ENCODE measurements at places on chromosomes 3 and 15.

DNA sequence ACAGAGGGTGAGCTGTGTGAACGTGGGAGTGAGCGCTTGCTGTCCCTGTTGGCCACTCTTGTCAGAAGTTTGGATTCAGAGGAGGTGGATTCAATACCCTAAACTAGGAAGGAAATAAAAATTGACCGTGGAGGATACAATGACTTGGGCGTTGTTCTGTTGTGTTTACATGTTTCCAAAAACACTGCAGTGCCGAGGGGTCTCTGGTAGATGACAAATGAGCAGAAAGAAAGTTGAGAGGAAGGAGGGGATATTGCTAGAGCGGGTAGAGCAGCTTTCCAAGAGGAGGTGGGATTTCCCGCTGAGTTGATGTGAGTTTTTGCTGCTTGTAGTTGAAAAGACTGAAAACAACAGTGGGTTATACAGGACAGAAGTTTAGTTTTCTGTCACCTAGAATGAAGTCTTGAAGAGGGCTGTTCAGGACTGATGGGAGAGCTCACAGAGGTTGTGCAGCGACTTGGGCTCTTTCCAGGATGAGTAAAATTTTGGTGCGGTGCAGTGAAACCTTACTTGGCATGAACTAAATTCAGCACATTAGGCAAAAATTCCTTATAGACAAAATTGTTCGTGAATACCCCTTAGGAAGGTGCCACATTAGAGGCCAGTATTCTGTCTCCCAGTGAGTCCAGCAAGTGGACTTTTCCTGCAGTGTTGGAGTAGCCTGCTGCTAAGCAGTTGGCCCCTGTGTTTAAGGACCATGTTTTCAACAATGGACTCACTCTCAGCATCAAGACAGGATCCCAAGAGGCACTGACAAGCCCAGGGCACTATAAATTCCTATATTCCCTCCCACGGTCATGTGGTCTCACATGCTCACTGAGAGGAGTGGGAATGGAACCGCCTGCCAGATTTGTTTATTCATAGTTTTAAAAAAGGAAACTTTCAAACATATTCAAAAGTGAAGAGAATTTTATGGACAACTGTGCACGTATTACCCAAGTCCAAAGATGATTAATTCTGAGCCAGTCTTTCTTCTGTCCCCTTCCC, 435.0 kb upstream of the C2CD4B start:
- DNase-seq: no peak

DNA sequence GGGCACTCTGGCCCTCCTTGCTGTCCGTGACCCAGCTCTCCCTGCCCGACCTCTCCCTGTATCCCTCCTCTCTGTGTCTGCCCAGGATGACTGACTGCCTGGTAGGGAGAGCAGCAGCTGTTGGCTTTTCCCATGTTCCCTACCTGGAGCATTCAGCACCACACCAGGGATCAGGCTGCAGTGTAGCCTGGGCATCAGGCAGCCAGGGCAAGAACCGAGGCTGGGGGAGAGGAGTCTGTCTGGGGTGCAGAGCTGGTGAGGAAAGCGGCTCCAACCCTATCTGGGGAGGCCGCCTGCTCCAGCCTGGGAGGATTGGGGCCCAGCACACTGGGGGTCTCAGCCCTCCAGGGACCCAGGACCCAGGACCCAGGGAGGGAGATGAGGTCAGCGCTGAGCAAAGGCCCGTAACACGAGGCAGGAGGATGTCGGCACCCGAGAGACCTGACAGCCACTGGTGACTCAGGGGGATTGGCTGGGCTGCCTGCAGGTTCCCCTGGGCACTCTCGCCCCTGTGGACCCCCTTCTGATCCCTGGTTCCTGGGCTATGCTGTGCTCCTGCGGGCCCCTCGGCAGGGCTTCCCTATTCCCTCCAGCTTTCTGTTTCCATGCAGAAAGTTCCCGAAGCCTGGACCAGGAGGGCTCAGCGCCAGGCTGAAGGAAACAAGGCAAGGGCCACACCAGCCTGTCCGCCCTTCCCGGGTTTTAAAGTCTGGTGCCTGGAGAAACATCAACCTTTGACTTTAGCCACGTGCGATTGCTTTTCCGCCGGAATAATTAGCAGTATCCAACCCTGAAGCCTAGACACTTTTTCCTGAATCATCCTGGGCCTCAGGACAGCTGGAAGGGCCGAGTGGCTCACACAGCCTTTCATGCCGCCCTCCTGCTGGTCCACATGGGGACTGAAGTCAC, 128.2 kb upstream of the MEF2A start:
- DNase-seq: no peak

- no peak for DNase-seq
These were observed 43.9 kb upstream of the SEC13 start for GRCh38 chr3:10364806-10365205.

DNA sequence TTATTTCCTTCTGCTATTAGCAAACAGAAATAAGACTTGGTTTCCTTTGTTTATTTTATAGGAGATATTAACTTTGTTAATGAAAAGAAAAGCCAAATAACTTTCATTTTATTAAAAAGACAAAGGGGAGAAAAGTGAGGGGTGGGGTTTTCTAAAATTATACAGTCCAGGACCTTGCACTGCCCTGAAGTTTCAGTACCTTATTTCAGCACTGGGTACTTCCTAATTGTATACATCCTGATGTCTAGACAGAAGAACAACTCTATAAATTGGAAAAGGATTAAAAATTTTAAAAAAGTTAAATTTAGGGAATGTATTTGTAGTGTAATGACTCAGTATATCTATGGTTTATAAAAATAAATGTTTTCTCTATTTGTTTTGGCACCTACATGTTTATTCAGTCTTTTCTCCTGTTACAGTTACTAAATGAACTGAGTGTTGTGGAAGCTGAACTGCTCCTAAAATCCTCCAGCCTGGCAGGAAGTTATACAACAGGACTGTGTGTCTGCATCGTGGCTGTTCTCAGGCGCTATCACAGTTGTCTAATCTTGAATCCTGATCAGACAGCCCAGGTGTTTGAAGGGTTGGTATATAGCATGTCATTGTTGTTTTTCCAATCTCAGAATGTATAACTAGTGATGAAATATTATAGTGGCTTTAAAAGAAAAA, 27.6 kb upstream of the P2RY13 start:
- no peak for DNase-seq

DNA sequence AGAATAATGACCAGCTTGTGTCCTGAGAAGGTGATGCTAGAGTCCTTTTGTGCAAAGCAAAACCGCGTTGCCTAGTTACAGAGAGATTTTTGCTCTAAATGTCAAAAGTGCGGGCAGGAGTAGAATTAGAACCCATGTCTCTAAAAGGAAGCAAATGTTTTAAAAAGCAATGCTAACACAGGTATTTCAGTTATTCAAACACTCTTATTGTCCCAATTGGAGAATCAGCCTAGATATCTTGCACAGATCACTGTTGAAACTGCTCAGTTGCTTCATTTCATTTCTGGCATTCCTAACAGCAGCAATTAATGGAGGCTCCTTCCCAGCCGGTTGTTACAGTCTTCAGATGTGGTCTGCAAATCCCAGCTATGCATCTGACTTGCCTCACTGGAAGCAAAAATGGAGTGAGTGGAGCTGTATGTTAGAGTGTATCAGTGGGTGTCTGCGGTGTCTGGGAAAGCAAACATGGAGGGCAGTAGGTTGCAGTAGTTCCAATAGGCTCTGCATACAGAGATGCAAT, 55.6 kb upstream of the SEMA6D start:
- DNase-seq: no peak

GRCh38 chr15:87826119-87826747, 430.3 kb downstream of the NTRK3 start:
- DNase-seq: no peak

DNA sequence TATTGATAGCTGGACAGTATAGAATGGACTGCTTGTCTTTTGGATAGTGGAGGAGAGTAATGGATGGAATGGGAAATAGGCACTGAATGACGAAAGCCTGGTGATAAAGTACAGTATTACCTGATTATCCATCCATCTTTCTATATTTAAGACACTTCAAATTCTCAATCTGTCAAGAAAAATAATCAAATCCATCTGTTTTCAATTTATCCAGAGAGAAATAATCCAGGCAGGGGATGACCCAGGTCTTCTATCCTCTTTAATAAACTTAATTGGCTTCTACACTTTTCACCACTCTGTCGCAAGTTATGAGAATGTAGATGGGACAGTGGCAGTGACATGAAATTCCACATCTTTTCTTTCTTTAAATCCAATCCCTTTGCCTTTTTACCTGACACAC, 420.3 kb upstream of the PDZRN3 start:
- no peak for DNase-seq

DNA sequence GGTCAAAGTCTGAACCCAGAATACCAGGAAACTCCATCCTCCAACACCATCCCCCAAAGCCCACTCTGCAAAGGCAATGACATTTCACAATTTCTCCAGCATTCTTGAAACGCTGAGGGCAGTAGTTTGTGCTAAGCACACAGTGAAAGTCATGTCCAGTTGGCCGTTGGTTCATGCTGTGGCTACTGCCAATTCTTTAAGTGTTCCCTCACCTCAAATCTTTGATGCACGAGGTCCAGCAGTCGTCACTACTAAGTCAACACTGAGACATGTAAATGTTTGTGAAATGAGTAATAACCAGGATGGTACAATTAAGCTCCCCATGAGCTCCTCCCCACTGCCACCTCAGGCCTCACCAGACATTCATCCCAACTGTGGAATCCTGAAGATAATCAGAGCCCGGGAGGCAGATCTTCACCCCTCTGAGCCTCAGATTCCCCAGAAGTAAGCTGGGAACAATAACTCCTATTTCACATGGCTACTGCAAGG, 7.0 kb downstream of the SUCLG2 start:
- no peak for DNase-seq

DNA sequence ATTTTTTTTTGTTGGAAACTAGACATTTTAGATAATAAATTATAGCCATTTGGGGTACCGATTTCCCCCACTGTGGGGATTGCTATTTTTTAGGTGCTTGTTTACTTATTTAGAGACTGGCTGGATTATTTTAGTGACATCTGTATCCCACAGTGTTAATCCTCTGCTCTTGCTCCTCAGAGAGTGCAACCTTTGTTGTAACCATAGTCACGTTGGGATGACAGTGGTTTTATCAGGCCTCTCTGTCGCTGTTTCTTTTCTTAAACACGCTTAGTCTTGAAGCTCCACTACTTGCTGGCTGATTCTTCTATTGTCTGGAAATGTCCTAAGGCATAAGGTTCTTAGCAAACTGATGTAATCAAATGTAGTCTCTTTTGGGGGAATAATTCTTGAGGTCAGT, 451.6 kb upstream of the SEMA6D start:
- no peak for DNase-seq

DNA sequence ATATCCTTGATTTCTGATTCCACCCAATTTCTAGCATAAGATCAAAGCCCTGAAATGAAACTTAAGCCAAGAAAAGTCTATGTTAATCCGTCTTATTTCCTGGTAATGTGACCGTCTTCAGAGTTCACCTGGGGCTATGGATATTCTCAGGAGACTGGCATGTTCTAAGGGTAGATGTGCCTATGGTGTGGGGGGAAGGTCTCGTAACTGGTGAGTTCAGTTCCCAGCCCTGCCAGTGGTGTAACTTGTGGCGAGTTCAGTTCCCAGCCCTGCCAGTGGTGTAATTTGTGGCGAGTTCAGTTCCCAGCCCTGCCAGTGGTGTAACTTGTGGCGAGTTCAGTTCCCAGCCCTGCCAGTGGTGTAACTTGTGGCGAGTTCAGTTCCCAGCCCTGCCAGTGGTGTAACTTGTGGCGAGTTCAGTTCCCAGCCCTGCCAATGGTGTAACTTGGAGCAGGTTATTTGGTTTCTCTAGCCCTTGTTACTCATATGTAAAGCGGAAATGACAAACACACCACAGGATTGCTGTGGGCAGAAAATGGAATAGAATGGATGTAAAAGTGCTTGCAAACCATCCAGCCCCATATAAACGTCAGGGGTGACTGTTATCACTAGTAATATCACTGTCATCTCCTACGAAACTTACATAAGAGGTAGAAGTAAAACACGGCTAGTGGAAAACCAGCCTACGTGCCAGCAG, 30.4 kb downstream of the SLC51A start:
- no peak for DNase-seq

- DNase-seq: no peak
These were observed 136.5 kb downstream of the CHSY1 start for GRCh38 chr15:101115393-101115785.

DNA sequence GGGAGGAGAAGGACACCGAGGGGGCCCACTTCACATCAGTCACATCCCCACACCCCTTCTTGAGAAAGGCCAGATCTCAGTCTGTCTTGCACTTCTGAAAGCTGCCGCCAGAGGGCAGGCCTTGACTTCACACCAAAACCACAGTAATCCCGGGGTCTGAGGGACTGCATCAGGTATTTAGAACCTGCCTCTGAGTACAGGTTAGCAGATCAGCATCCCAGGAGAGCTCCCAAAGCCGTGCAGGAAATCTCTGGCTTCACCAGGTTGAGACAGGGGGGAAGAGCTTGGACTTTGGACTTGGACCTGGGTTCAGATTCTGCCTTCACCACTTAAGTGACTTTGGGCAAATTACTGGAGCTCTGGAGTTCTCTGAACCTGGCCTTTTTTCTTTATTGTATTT, 50.3 kb downstream of the LHFPL4 start:
- peak; percentile 78 for DNase-seq

DNA sequence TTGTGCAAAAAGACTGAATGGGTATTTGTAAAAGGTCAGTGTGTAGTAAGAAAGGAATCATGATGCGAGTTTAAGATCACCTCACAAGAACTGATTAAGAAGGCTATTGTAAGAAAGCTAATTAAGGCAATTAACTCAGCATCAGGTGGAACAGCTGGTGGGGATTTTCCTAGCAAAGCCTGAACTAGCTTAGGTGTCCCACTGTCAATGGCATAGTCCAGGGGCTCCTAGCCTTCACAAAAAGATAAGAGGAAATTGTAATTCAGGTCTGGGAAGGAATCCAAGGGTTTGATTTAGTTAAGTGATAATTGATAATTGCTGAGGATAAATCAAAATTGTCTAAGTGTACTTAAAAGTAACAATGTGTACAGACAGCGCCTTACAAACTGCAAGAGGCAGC, 901.6 kb downstream of the TUSC7 start:
- no peak for DNase-seq

- no peak for DNase-seq
These were observed 122.7 kb downstream of the B3GALNT1 start for GRCh38 chr3:160982491-160982890.

GRCh38 chr3:126087552-126088175, 3.7 kb upstream of the SLC41A3 start:
- no peak for DNase-seq

DNA sequence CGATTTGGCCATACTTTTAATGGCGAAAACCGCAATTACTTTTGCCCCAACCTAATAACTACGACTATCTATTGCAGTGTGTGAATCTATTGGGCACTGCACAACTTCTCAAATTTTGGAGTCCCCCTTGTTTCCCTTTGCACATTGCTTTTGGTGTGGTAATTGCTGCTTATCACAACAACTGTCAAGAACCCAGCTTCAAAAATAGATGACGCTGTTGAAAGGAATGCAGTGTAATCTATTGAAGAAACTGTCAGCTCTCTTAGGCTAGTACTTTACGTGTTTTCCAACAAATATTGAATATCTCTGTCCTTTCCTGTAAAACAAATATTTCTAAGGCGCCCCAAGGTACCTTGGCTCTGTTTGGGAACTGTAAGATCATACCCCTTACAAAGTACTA, 222.8 kb upstream of the UBE2E2 start:
- DNase-seq: no peak

GRCh38 chr3:123122525-123123315, 55.9 kb downstream of the PDIA5 start:
- DNase-seq: no peak

Measured in GM10248 (cell line).